ENCODE measurements at places on chromosomes 13 and 19.

- no peak for DNase-seq
Measured at GRCh38 chr19:35959040-35959967, 23.1 kb downstream of the LRFN3 start.

DNA sequence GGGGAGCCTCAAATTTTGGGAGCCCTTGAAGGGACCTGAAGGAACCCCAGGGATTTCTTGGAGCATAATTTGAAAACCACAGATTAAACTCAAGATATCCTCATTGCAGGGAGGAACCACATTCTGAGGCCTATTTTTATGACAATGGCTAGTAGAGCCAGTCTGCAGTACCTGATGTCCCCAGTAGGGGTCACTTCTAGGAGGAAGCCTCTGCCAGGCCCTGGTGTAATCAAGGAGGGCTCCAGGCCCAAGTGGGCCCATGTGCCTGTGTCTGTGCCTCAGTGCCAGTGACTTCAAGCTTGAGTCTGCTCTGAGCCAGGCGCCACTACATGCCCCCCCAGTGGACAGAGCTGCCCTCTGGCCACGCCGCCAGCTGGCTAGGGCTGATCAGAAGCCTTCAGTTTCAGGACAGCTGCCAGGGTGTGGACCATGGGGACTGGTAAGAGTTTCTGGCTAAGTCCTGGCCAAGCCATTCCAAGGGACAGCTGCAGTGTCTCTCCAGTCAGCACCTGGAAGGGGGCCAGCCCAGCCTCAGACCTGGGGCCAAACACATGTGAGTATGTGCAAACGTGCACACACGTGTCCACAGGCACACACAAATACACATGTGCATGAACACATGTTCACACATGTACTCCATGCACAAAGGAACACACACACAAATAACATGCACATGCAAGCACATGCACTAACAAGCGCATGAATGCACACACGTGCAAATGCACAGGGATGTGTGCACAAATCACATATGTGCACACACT, 20.5 kb upstream of the SLC7A10 start:
- DNase-seq: no peak

DNA sequence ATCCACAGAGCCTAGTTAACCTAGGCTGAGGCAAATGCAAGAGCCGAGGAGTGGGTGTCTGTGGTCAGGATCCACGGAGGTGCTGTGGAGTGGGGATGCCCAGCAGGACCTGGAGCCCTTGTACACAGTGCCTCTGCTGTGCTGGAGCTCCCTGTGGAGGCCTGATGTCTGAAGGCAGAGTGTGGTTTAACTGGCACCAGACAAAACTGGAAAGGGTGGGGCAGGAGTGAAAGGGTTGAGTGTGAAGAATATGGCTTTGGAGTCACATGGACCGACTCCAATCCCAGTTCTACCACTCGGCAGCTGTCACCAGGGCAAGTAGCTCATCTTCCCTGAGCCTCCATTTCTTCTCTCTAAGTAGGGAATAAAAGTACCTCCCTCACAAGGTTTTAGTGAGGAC, 60.3 kb upstream of the GPR12 start:
- no peak for DNase-seq

DNA sequence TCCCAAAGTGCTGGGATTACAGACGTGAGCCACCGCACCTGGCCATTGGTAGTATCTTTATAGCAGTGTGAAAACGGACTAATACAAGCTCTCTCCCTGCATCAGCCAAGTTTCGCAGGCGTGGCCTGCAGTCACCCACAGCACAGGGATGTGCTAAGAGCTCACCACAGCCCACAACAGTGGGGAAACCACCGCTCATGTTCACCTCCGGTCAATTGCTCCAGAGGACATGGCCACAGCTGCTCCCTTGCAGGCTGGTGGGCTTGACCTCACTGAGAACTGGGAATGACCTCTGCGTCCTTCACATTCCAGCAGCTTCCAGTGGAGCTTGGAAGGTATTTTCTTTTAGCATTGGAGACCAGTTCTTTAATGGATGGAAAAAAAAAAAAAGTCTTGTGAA, 156.4 kb downstream of the KCTD15 start:
- no peak for DNase-seq

GRCh38 chr19:9323557-9323918, 441 bp upstream of the ZNF559 start:
- DNase-seq: peak; percentile 54

- no peak for DNase-seq
Measured at GRCh38 chr13:106275446-106276032, 259.9 kb downstream of the EFNB2 start.

- no peak for DNase-seq
Measured at GRCh38 chr13:51539887-51540286, 44.4 kb upstream of the WDFY2 start.

DNA sequence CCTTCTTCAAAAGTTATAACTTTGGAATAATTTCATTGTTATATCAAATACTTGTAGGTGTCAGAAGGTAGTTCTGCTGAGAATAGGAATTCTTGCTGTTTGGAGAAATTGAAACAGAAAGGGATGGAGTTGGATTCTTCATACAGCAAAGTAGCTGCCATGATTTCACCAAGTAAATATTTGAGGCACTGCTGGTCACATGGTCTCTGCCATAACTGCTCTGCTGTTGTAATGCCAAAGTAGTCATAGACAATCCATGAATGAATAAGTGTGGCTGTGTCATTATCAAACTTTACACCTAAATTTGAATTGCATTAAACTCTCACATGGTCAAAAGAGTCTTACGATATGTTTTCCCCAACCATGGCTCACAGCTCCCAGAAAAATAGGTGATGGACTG, 308.6 kb downstream of the GPC6 start:
- no peak for DNase-seq

GRCh38 chr13:46321494-46322225, 65.4 kb downstream of the RUBCNL start:
- peak; percentile 30 for DNase-seq

Data from HTR-8/SVneo (cell line).